ENCODE measurements at places on chromosomes 12 and 14.

GRCh38 chr12:64826234-64826633 is 1.8 kb downstream of the TBC1D30 start:
- peak; percentile 35 for DNase-seq

- no peak for DNase-seq
Observed at GRCh38 chr12:64065881-64066451, 156.1 kb downstream of the KICS2 start.

DNA sequence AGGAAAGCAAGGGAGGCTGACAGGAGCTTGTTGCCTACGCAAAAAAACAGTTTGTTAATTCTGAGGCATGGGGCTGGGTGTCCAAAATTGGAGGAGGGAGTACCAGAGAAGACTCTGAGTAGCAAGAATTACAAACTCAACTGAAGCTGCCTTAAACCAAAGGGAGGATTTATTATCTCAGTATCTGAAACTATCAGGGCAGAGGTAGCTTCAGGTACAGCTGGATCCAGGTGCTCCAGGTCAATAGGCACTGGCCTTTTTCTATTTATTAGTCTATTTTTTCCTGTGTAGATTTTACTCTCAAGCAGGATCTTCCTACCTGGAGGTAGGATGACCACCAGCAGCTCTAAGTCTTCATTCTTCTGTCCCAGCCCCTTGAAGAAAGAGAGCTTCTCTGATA is 135.3 kb upstream of the NCOR2 start:
- no peak for DNase-seq

GRCh38 chr14:23577004-23577681 is 1.4 kb downstream of the JPH4 start:
- DNase-seq: no peak

GRCh38 chr12:59010941-59011340 is 90.6 kb upstream of the LRIG3 start:
- DNase-seq: no peak

DNA sequence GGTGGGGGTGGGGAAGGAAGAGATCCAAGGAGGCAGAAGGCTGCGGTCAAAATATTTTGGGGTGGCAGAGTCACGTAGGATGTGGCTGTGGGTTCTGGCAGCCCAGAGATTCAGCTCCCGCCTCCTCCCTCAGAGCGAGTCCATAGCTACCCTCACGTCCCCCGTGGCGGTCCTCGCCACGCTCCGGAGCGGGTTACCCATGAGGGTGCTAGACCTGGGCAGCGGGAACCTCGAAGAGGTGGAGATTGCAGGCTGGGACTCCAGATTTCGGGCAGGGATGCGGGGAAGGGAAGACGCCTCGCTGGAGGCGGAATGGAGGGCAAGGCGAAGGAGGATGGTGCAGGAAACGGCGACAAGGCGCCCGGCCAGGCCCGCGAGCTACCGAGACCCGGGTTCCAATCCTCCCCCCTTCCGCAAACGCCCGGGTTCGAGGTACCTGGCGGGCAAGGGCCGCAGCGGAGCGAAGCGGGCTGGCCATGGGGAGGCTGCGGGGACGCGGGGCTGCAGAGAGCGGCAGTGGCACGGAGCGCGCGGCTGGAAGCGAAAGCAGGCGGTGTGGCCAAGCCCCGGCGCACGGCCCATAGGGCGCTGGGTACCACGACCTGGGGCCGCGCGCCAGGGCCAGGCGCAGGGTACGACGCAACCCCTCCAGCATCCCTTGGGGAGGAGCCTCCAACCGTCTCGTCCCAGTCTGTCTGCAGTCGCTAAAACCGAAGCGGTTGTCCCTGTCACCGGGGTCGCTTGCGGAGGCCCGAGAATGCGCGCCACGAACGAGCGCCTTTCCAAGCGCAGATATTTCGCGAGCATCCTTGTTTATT is 46.2 kb downstream of the BCAT1 start:
- no peak for DNase-seq

- DNase-seq: no peak
Observed at GRCh38 chr14:56040121-56040520, 78.1 kb upstream of the PELI2 start.

DNA sequence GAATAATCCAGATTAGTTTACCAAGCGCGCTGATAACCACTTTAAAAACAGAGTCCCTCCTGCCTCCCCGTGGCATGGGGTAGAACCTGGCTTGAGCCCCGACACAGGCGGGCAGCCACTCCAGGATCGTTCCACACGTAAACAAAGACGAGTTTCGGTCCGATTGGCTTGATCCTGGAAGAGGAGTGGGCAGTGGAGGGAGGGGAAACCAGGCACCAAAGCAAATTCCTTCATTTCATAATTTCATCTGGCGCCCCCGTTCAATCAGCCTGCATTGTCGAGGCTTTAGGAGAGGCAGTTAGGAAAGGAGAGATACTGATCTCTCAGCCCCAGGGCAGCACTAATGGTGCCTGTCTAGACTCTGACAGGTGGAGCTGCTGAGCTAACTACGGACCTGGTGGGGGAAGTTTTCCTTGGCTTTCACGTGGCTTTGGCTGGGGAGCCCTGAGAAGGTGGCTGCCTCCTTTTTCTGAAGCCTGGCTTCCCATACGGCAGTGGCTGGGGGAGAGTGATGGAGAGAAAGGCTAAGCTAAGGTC is 751 bp upstream of the GPRC5A start:
- DNase-seq: peak; percentile 22

DNA sequence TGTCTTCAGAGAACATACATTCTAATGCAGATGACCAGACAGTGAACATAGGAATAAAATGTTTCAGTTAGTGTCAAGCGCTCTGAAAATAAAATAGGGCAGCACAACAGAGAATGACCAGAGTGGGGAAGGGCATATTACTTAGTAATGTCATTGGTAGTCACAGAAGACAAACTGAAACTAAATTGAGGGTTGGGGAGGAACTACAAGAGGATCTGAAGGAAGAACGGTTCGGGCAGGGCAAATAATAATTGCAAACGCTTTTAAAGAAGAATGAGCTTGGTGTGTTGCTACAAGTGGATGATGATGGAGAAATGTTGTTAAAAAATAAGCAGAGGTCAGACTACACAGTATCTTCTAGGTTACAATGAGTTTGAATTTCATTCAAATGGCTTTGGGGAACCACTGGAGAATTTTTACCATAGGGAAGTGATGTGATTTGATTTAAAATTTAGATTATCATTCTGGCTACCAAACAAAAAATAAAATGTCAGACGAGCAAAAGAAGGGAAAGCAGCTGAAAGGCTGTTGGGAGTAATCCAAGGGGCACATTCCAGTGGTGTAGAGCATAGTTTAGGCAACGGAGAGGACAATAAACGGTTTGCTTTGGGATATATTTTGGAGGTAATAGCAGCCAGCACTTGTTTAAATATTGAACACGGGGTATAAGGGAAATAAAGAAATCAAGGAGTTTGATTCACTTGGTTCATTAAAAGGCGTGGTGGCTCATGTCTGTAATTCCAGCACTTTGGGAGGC is 56.3 kb upstream of the SLC6A13 start:
- no peak for DNase-seq

- DNase-seq: no peak
Observed at GRCh38 chr14:56709201-56709600, 101.1 kb downstream of the OTX2 start.

DNA sequence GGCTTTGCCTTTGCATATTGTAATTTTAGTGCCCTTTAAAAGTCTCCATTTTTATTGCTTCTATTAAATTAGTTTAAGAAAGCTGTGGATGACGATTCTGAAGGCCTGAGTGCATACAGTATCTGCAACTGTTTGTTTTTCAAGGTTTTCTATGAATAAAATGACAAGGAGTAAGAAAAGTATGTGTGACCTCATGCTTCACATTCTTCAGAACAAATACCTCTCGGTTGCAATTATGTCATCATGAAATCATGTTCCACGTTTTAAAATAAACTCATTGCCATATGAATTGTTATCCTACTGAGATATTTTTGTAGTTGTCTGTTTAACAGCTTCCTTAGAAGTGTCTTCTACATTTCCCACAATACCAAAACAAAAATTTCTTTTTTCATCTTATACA is 374.6 kb downstream of the MDGA2 start:
- DNase-seq: no peak

DNA sequence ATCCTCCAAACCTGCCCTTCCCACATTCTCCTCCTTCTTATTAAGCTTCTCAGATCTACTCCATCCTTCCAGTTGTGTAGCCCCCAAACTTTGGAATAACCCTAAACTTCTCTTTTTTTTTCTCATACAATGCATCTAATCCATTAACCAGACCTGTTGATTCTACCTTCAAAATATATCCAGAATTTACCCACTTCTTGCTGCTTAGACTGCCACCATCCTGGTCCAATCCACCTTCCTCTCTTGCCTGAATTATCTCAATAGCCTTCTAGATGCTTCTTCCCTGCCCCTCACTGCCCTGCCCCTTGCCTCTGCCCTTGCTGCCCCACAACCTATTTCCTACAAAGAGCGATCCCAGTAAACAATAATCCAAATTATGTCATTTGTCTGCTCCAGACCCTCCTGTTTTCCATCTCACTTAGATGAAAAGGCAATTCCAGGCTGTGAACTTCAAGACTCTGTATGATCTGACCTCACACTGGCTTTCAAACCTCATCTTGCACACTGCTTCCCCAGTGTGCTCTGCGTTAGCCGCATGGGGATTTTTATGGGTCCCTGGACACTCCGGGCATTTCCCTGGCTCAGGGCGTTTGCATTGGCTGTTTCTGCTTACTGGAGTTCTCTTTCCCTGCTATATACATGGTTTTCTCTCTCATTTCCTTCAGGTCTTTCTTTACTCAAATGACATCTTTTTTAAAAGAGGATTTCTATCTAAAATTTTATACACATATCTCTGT is 42.6 kb upstream of the HIF1A start:
- no peak for DNase-seq

DNA sequence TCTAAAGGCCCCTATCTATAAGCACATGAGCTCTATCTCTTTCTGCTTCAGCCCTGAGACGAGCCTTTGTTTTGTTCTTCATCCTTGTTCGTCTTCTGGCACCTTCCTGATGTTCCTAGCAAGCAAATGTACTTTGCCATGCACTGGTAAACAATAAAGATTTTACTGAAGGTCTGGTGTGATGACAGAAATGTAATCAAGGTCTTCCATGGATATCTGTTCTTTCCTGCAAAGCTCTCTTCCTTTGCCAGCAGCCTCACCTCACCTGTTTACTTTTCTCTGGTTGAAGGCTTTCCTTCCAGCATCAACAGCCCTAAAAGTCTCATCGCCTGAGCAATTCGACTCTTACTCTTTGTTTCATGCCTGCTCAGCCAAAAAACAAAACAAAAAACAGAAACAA is 330.3 kb downstream of the PCNX1 start:
- DNase-seq: no peak

GRCh38 chr12:76158518-76159321 is 74.2 kb upstream of the NAP1L1 start:
- no peak for DNase-seq

GRCh38 chr14:66482873-66483272 is 3.3 kb upstream of the CCDC196 start:
- DNase-seq: no peak

- no peak for DNase-seq
Observed at GRCh38 chr12:57553343-57554202, 3.7 kb downstream of the KIF5A start.

GRCh38 chr12:70876952-70877351 is 43.6 kb downstream of the PTPRR start:
- DNase-seq: no peak

GRCh38 chr14:20632831-20633691 is 8.4 kb downstream of the OR6S1 start:
- DNase-seq: peak; percentile 11

GRCh38 chr12:92186038-92186470 is 40.4 kb upstream of the BTG1 start:
- no peak for DNase-seq

DNA sequence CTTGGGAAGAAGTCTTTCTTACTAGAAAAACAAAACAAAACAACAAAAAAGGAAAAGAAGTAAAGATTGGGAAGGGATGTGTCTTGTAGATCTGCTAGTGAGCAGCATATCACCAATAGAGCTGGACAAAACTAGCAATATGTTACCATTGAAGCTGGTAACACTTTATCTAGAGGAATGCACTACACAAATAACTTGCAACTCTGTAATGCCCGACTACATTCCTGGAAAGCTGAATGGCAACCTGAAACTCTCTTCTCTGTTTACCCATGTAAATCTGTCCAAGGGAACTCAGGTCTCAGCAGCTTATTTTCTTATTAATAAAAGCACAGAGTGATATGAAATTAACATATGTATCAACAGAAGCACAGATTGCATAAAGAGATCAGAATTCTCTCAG is 624.4 kb downstream of the KCNH5 start:
- DNase-seq: no peak

DNA sequence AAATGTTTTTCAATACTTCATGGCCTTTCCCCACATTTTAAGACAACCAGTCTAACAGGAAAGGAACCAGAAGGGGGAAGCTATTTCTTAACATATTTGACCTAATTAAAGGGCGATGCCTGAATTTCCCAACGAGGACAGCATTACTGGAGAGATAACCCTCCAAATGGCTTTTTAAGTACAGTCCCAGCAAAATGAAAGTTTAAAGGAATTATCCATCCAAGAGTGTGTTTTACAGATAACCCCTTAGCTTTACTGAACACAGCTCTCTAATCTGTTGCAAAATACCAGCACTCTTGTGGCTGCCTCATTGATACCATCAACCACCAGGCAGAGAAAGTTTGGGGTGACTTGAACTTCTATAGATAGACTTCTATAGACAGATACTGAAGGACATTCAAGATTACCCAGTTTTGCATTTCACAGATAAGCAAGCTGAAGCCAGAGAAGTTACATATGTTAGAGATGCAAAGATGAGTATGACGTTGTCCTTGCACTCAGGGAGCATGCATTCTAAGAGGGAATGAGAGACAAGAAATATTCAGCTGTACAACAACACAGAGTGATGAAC is 41.3 kb upstream of the DUSP6 start:
- DNase-seq: no peak

- DNase-seq: no peak
Observed at GRCh38 chr14:95480109-95480886, 36.2 kb downstream of the SYNE3 start.

GRCh38 chr12:56116267-56117081 is at the start of gene RPL41:
TSS of gene RPL41 (plus strand) at chr12:56116633.
- peak; percentile 96 for DNase-seq

GRCh38 chr12:14723763-14724162 is 27.4 kb upstream of the GUCY2C start:
- DNase-seq: no peak

- no peak for DNase-seq
Observed at GRCh38 chr12:17371491-17372215, 718.3 kb downstream of the RERGL start.
